Activated T-cell treated with anti-CD3 and anti-CD28 coated beads, Interleukin-2, amount 50 U/mL, for 72 hours (primary cell): ENCODE measurements at places on chromosomes 3 and 15. TPM values are rescaled to one million over a fixed set of nuclear protein-coding genes. Genes with fewer than 3 reads are reported as not detected.

DNA sequence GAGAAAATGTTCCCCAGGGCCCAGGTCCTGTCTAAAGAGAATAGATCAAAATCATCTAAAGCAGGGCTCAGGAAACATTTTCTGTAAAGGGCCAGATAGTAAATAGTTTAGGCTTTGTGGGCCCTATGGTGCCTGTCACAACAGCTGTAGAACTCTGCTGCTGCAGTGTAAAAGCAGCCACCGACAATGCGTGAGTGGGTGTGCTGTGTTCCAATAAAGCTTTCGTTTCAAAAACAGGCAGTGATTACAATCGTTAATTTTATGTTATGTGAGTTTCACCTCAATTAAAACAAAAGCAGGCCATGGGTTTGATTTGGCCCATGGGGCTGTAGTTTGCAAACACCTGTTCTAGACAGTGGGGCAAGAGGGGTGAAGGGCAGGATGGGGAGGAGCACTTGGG is 12.5 kb upstream of the HEG1 start:
- DNase-seq, result no peak

DNA sequence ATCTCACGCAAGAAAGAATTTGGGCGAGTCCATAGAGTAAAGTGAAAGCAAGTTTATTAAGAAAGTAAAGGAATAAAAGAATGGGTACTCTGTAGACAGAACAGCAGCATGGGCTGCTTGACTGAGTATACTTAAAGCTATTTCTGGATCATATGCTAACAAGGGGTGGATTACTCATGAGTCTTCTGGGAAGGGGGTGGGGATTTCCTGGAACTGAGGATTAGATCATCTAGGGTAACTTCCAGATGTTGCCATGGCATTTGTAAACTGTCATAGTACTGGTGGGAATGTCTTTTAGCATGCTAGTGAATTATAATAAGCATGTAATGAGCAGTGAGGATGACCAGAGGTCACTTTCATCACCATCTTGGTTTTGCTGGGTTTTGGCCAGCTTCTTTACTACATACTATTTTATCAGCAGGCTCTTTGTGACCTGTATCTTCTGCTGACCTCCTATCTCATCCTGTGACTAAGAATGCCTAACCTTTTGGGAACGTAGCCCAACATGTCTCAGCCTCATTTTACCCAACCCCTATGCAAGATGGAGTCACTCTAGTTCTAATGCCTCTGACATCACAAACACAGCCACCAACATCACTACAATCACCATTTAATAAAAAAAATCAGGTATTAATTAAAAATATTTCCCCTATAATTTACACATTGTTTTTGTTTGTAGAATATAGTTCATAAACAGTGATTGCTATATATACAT is 890.7 kb upstream of the EPHA6 start:
- peak; percentile 29 for DNase-seq

- DNase-seq, result no peak
These were observed 3.4 kb upstream of the OPA1 start for GRCh38 chr3:193589616-193590015.

TMEM45A gene
- total RNA-seq, result 1.5 TPM

XYLB gene
- total RNA-seq, result 2.9 TPM

INKA1 gene
- total RNA-seq, result 1.2 TPM

MYRIP gene
- total RNA-seq, result not detected
